Esophagus squamous epithelium (tissue), 5 donors: ENCODE measurements at places on chromosomes 11 and 22.

DNA sequence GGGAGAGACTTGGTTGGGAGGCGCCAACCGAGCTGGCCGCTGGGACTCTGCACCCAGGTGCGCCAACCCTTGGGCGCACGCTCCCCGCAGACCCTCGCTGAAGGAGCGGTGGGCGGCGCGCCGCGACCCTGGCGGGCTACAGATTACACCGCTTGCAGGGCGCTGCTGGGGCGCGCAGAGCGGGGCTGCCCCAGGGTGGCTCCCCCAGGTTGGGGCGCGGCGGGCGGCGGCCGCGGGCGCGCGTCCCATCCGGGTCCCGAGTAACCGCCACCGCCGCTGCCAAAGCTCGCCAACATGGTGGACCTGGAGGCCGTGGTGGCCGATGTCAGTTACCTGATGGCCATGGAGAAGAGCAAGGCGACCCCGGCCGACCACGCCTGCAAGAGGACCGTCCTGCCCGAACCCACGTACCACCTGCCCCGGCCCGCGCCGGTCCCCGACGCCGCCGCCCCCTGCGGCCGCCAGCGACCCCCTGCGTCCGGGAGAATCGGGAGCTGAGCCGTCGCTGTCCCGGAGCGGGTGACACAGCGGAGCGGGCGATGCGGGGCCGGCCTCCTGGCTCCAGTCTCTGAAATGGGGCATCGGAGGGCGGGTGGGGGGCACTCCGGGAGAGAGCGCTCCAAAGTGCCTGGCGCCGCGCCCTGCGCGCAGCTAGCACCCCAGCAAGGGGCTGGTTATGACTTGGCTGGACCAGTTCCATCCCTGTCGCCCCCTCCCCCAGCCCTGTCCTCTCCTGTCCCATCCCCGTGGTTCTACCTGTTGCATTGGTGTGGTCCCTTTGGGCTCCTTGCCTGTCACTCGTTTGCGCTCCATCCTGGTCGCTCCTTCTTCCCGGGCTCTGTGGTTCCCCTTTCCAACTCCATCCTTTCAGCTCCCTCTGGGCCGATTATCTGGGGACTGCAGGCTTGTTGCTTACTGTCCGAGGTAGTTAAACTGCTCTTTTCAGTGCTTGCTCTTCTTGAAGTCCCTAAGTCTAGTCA is 143.3 kb upstream of the GRK3 start:
- DNase-seq: no peak

DNA sequence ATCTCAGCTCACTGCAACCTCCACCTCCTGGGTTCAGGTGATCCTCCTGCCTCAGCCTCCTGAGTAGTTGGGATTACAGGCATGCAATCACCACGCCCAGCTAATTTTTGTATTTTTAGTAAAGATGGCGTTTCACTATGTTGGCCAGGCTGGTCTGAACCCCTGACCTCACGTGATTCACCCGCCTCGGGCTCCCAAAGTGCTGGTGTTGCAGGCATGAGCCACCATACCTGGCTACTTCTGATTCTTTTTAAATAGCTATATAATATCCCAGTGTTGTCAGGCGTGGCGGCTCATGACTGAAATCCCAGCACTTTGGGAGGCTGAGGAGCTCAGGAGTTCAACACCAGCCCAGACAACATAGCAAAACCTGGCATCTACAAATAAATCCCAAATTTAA is 20.7 kb downstream of the TMEM41B start:
- DNase-seq: no peak

GRCh38 chr11:71386202-71386601 is 62.0 kb downstream of the DHCR7 start:
- no peak for DNase-seq

DNA sequence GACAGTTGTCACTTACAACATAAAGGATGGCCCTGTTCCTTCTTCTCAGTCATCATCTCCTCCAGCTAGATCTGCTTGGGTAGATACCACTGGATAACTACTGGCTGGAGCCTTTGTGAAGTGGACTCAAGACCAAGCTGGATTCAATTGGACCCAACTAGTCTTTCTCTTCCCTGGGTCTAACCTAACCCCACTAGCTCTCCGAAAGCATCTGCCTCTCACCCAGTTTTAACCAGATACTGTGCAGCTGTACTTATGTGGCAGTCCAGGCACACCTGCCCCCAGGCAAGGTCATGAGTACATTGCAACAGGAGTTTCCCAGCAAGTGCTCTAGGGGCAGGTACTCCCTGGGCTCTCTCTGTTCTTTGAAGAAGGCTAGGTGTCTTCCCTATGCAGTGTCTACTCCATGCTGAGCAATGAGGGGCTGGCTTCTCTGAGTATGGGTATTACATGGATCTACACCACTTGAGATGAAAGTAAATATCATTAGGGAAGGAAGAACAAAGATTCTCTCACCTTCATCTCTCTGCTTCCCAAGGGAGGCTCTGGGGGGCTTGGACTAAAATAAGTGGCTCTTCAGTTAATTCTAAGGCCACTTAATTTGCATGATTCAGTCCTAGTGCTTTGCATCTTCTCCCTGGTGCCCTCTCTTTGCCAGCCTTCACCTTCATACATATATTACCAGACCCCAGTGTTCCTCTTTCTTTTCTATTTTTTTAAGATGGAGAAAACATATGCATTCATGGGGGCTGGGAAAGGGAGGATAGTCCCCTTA is 236.1 kb downstream of the NXPE2 start:
- no peak for DNase-seq

DNA sequence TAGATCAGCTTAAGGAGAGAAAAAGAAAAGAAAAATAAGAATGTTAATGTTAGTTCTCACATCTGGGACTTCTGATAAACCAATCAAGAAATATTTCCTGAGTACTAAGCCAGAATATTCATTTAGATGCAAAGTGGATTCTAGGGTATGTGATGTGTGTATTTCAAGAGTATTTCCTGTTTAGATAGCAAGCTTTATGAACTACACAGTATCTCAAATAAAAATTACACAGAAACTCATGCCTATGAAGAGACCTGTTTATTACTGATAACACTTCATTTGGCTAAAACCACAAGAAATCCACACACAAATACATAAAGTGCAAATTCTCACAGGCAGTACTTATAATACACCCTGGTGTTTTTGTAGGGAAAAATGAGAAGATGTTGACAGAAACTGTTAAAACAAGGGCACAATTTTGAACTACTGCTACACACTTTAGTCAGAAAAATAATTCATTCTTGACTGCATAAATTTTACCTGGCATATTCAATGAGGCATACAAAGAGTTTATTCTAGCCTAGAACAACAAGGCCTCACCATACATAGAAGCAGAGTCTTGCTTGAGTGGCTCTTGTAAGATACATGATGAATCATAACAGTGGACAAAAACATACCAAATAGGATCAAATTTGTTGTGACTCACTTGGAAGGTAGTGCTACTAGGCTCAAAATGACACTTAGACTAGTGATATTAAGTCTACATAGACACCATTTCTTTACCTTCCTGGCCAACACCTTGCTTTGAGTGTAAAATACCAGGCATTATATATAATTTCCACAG is 18.8 kb upstream of the P4HA3 start:
- DNase-seq: no peak

GRCh38 chr22:26642465-26643417 is 14.6 kb upstream of the MIAT start:
- DNase-seq: no peak

- no peak for DNase-seq
Measured at GRCh38 chr11:31419138-31419537, 49.5 kb downstream of the DNAJC24 start.

DNA sequence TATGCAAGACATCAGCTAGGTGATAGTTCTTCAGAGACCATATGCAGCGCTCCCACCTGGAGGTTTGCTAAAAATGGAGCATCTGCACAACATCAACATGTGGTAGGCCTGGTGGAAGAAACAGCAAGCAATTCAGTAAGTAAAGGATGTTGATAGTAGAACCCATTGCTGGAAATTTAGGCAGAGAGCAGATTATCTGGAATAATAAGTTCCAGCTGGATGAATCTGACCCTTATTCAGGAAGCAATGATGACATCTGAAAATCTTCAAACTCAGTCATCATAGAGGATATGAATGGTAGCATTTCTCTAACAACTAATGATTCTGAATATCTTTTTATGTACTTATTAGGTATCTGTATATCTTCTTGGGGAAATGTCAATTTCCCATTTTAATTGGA is 225.2 kb upstream of the ANO3 start:
- DNase-seq: no peak

GRCh38 chr11:34877375-34877975 is 38.7 kb downstream of the APIP start:
- DNase-seq: no peak

- DNase-seq: no peak
Measured at GRCh38 chr11:60871378-60872061, 4.2 kb downstream of the ZP1 start.

DNA sequence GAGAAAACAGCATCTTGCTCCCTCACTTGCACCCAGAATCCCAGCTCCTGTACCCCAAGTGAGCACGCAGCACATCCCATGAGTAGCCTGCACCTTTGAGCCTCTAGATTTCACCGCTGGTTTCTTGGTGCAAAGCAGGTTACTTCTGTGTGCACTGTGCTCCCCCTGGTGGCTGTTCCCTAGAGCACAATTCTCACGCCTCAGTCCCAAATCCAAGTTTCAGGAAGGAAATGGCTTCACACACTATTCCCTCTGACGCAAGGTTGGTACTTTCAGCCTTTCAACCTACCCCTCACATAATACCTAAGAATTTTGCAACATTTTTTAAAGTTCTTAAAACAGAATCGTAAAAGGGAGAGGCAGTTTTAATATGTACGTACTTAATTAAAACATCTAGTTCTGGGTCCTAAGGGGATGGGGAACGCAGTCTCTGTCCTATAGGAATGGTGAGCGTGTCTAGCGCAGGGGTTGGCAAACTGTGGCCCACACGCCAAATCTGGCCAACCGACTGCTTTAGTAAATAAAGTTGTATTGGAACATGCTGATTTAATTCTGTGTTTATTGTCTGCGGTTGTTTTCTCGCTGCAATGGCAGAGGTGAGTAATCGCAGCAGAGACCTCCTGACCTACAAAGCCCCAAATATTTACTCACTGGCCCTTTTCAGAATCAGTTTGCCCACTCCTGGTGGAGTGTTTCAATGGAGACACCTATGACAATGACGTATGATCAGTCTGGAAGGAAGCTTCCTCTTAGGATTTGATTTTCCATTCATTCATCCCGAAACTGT is 27.5 kb downstream of the DHCR7 start:
- DNase-seq: no peak

- DNase-seq: no peak
Measured at GRCh38 chr11:12017865-12018453, 9.5 kb upstream of the DKK3 start.
